ENCODE measurements at places on chromosomes 7 and 10. TPM values are rescaled to one million over a fixed set of nuclear protein-coding genes. Genes with fewer than 3 reads are reported as not detected.

- H3K4me3 ChIP-seq = no peak overlapping the region
- DNase-seq = no peak
- no peaks in the 10 kb centered on the region for H3K4me1 ChIP-seq
- H3K36me3 ChIP-seq = peaks cover 15% of the 10 kb centered on the region
- H3K27me3 ChIP-seq = no peaks in the 10 kb centered on the region
Observed at GRCh38 chr10:95664543-95664942, 8.0 kb upstream of the ALDH18A1 start.

GRCh38 chr10:85781404-85781803 is 585.2 kb downstream of the GRID1 start:
- H3K4me3 ChIP-seq = no peak overlapping the region
- H3K4me1 ChIP-seq = no peaks in the 10 kb centered on the region
- H3K27me3 ChIP-seq = peaks cover 4% of the 10 kb centered on the region
- H3K27ac ChIP-seq = no peak overlapping the region

Gene INPP5A
- 6.6 TPM for total RNA-seq

Gene RBP3
- total RNA-seq = not detected

DNA sequence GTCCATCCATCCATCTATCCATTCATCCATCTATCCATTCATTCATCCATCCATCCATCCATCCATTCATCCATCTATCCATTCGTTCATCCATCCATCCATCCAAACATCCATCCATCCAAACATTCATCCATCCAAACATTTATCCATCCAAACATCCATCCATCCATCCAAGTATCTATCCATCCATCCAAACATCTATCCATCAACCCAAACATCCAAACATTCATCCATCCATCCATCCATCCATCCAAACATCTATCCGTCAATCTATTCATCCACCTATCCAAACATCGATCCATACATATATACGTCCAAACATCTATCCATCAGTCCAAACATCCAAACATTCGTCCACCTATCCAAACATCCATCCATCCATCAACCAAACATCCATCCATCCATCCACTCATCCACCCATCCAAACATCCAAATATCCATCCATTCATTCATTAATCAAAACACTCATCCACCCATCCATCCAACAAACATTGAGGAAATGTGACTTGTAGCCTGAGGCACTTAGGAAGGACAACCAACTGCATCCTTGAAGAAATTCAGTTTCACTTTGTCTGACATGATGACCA is 28.8 kb upstream of the MYH16 start:
- H3K27ac ChIP-seq = no peak overlapping the region
- H3K4me1 ChIP-seq = no peaks in the 10 kb centered on the region
- no peak overlapping the region for H3K4me3 ChIP-seq
- H3K27me3 ChIP-seq = peaks cover 12% of the 10 kb centered on the region
- H3K36me3 ChIP-seq = no peaks in the 10 kb centered on the region
- no peak for DNase-seq

GRCh38 chr10:22833353-22833752 is 94.5 kb upstream of the ARMC3 start:
- DNase-seq = no peak
- H3K27ac ChIP-seq = no peak overlapping the region
- H3K36me3 ChIP-seq = no peaks in the 10 kb centered on the region
- no peak overlapping the region for H3K4me3 ChIP-seq

GRCh38 chr10:47079204-47079580 is 168.0 kb downstream of the PTPN20 start:
- no peaks in the 10 kb centered on the region for H3K36me3 ChIP-seq
- no peaks in the 10 kb centered on the region for H3K27me3 ChIP-seq
- H3K4me1 ChIP-seq = peaks cover 24% of the 10 kb centered on the region
- no peak overlapping the region for H3K27ac ChIP-seq
- no peak overlapping the region for H3K4me3 ChIP-seq

GRCh38 chr10:65394502-65395297 is 1531.1 kb upstream of the LRRTM3 start:
- no peaks in the 10 kb centered on the region for H3K27me3 ChIP-seq
- H3K36me3 ChIP-seq = no peaks in the 10 kb centered on the region
- no peak for DNase-seq

- H3K4me1 ChIP-seq = peaks cover 2% of the 10 kb centered on the region
- no peak overlapping the region for H3K27ac ChIP-seq
- H3K4me3 ChIP-seq = no peak overlapping the region
Observed at GRCh38 chr7:108286290-108286904, 156.2 kb upstream of the LAMB4 start.

GRCh38 chr7:25694699-25695098 is 457.3 kb upstream of the NFE2L3 start:
- peaks cover 13% of the 10 kb centered on the region for H3K27me3 ChIP-seq
- H3K4me1 ChIP-seq = no peaks in the 10 kb centered on the region
- DNase-seq = no peak
- no peak overlapping the region for H3K27ac ChIP-seq

DNA sequence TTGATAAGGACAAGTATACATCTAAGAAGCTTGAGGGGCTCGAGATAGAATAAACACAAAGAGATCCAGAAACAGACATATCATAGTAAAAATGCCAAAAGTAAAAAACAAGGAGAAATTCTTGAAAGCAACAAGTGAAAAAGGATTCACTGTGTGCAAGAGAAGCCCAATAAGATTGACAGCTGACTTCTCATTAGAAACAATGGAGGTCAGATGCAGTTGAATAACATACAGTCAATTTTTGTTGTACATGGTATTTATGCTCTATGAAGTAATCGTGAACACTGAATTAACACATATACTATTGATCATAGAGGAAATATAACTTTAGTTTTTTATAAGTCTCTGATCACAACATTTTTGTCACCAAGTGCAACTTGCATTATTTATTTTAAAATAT is 982.8 kb upstream of the SORCS1 start:
- no peaks in the 10 kb centered on the region for H3K36me3 ChIP-seq
- no peak overlapping the region for H3K4me3 ChIP-seq
- H3K27me3 ChIP-seq = no peaks in the 10 kb centered on the region
- no peak overlapping the region for H3K27ac ChIP-seq
